ENCODE measurements at places on chromosomes 4 and X.
A peak's percentile ranks its signal among the peaks of the same experiment; 100 is the strongest.

DNA sequence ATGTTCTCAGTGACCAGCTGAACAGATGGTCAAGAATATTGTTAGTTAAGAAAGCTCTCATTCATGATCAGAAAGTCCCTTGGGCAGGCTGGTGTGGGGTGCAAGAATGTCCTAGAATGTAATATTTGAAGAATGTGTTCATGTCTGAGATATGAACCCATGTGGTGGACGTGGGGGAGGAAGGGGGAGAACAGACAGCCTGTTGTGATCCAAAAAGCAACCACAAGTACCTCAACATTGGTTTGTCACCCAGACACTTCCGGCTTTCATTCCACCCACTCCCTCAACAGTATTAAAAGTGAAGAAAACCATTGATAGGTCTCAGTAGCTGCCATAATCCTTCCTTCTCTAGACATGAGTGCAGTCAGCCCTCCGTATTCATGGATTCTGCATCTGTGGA, 82.2 kb downstream of the MAML3 start:
- peak; percentile 46 for DNase-seq

- DNase-seq = no peak
These were observed 508.7 kb upstream of the HTR2C start for GRCh38 chrX:114075073-114075673.

- DNase-seq = no peak
These were observed 7.3 kb upstream of the SH3BP2 start for GRCh38 chr4:2785613-2786012.

GRCh38 chr4:122783301-122784215, 43.1 kb upstream of the FGF2 start:
- DNase-seq = no peak

DNA sequence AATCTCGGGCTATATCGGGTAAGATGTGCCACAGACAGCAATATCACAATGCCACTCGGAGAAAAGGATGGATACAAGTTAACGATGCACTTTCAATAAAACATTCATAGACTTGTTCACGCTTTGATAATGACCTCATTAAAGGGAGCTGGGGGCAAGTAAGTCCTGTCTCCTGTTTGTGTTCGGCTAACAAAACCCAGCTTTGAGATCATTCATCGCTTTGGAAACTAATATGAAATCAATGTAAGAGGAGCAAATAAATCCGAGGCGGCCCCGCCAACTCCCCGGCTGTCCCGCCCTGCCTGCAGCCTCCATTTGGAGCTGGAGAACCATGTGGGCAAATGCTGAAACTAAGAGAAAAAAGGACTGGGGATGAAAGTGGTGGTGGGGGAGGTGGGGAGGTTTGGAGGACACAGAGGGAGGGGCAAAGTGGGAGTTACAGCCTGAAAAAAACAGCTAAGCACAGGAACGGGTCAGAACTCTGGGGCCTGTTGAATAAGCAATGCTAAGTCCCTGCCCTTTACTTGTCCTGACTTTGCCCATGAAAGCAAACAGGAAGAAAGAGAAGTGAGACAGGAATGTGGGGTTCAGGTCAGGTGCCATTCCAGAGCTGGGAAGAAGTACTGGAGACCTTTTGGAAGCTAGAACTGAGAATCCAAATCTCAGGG, 3.5 kb upstream of the GSX2 start:
- no peak for DNase-seq

DNA sequence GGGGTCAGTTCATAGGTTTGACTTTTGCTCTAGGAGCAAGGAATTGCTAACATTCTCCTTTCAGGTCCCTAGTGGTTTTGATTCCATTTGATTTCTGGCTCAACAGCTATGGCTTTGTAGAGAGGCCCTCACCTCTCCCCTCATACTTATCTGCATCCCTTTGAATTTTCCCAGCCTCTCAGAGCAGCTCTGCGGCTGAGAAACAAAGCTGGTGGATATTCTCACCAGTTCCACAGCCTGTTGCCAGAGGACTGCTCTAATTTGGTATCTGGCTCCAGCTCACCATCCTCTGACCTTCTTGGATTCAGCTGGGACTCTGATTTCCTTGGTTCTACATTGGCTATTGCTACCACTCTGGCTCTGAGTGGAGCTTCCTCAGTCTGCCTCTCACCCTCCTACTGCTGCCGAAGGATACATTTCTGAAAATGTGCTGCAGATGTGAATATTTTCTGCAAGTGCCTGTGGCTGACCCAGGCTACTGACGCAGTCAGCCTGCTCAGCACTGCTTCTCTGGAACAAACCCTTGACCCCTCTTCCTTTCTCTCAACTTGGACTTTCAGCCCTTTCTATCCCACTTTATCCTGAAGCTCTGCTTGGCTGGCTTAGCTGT, 110.9 kb upstream of the ENPEP start:
- no peak for DNase-seq

DNA sequence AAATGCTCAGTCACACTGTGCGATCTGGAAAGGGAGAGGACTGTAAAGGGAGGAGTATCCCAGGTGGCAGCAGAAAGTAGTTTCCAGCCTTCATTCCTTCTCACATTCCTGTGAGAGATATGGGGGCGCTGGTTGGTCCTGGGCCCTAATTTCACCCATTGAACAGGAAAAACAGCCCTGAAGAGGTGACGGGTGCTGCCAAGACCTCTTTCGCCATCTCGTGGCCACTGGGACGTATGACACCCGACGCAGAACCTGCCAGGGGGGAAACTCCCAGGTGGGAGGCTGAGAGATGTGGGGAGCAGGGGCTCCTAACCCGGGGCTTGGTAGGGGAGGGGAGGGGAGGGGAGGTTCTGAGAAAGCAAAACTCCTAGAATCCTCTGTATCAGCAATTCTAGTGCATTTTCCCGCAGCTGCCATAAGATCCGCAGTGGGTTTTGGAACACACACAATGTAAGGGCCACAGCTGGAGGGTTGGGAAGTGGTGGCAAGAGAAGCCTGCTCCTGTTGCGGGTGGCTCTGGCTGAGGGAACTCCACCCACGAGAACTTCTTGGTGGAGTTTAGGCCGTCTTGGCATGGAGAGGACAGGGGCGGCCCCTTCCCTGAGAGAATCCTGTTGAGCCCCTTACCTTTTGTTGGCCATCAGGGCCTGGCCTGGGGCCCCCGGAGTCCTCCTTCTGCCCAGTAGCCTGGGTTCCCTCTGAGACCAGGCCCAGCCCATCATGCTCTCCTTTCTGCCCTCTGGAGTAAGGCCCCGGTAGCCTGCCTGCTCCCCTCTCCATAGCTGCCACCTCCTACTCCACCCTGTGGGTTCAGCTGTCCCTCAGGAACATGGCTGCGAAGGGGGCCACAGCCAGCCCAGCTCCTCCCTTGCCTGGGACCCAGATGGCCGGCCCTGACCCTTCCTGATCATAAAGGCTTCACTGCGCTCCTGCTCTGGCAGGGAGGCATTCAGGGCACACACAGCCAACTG, 134.1 kb downstream of the OR13H1 start:
- peak; percentile 11 for DNase-seq

All from activated CD4-positive, alpha-beta T cell treated with anti-CD3 and anti-CD28 coated beads for 1 hour (primary cell).